ENCODE measurements at places on chromosomes 3 and 15. TPM values are rescaled to one million over a fixed set of nuclear protein-coding genes. Genes with fewer than 3 reads are reported as not detected.

DNA sequence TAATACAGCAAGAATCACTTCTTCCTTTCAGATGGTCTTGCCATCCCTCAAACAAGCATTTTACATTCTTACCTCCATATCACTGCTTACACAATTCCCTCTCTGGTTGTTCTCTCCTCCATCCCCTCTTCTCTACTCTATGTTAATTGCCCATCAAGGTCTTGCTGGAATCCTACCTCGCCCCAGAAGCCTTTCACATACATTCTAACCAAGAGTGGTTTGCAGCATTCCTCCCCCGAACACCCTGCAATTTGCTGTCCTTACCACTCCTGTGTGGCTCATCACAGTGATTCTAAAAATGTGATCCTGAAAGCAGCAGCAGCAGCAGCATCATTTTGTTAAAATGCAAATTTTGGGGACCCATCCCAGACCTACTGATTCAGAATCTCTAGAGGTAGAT is 30.6 kb downstream of the TNIK start:
- DNase-seq, result no peak

Gene TMEM266
- 0.38 TPM for total RNA-seq

Gene CLDN18
- total RNA-seq, result not detected

DNA sequence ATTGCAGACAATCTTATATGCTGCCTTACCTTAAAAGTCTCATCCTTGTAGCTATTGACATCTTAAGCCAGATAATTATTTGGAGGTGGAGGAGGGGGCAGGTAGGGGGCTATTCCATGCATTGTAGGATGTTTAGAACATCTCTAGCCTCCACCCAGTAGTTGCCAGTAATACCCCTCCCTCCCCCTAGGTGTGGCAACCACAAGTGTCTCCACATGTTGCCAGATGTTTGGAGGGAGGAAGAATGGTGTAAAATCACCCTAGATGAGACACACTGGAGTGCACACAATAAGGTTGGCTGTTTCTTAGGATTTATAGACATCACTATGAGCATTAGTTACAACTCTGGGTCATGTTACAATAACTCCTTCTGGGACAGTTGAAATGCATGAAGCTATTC is 27.4 kb downstream of the GORASP1 start:
- no peak for DNase-seq

Gene CPA3
- total RNA-seq, result not detected

DNA sequence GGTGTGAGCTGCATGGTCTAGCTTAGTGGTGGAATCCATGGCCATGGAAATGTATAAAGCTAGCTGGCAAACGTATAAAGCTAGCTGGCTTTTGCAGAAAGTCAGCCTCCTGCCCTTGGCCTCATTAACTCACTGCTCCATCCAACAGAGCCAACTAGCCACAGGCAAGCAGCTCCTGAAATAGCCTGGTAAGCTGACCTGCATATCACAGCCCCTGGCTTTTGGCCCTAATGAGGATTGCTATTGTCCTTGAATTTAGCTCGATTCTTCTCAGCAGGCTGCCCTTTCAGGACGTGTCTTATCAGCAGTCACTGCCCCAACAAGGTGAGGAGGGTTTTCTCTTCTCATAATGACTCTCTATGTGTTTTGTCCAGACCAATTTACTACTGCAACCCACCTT is 446.8 kb downstream of the WDR72 start:
- DNase-seq, result no peak

Gene CD200R1
- 0.63 TPM for total RNA-seq

Gene ACKR2
- 1.0 TPM for total RNA-seq

DNA sequence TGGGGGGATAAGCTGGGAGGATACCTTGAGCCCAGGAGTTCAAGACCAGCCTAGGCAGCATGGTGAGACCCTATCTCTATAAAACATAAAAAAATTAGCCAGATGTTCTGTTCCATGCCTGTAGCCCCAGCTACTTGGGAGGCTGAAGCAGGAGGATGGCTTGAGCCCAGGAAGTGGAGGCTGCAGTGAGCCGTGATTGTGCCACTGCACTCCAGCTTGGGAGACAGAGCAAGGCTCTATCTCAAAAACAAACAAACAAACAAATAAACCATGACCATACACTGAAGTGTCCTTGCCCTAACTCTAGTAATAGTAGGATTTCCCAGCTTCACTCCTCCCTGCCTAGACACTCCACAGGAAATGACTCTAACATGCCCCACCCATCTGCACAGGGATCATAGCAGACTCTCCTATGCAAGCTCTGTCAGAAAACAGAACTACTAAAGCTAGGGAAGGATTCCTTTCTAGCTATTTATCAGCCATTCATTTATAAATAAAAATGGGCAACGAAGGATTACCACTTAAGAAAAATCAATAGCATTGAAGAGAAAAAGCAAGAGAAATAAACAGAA is 4.6 kb downstream of the ERICH6 start:
- no peak for DNase-seq

GRCh38 chr3:12759097-12759679 is at the start of gene TMEM40:
TMEM40 (minus strand) TSS chr3:12759259; CDS start chr3:12749832, 9,427 bp downstream.
- peak; percentile 91 for DNase-seq

GRCh38 chr3:13111873-13112520 is 38.8 kb upstream of the IQSEC1 start:
- peak; percentile 76 for DNase-seq

GRCh38 chr3:26915208-26915607 is 292.6 kb downstream of the LRRC3B start:
- no peak for DNase-seq

GRCh38 chr3:68631850-68632545 is 300.3 kb downstream of the TAFA4 start:
- DNase-seq, result no peak

All from PC-9 (cell line).